Fibroblast of skin of left biceps (primary cell): ENCODE measurements at places on chromosomes 2 and 18.

DNA sequence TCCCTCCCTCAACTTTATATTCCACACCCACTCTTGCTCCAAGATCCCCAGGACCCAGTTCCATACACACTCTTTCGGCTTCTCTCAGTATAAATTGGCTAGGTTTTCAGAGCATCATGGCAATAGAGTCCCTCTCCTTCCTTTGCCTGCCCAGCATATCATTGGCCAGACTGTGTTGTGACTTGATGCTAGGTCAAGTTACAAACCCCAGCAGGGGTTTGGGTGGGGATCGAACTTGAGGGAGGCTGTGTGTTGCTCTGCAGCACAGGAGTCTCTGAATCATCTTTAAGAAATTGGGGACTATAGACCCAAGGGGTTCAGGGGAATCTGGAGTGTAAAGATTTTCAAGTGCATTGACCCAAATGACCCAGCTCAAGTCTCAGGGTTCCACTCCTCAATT, 477.5 kb upstream of the MEIS1 start:
- DNase-seq: no peak

GRCh38 chr18:3584266-3584861, 134.4 kb downstream of the TGIF1 start:
- no peak for DNase-seq

DNA sequence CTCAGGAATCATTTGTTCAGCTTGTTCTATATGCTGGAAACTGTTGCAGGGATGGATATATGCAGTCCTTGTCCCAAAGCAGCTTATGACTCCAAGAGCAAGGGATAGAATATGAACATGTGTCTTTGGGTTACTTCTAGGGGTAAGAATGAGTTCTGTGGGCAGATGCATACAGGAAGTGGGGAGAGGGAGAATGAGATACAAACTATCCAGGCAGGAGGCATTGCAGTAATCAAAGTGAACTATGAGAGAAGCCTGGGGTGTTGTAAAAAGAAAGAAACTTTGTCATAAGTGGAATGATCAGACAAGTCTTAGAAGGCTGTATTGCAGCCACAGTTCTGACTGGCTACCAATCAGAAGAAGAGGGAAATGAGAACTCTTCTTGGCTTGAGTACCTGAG, 44.8 kb upstream of the RAB6D start:
- DNase-seq: no peak

GRCh38 chr2:127103243-127104165, 3.5 kb downstream of the BIN1 start:
- DNase-seq: no peak

DNA sequence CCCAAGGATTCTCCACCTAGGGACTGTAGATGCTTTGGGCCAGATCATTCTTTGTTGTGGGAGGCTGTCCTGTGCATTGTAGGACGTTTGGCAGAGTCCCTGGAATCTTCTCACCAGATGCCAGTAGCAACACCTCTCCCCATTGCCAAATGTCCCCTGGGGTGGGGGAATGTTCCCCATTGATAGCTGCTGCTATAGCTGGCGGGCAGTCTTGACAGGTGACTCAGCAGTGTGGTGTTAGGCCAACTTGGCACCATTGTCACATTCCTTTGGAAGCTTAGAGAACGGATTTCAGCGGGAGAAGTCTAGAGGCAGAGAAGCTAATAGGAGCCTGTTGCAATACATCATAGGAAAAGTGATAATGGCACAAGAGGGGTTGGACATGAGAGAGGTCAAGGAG, 495.7 kb upstream of the SMIM21 start:
- peak; percentile 17 for DNase-seq
